ENCODE measurements at places on chromosomes 12 and 14.

DNA sequence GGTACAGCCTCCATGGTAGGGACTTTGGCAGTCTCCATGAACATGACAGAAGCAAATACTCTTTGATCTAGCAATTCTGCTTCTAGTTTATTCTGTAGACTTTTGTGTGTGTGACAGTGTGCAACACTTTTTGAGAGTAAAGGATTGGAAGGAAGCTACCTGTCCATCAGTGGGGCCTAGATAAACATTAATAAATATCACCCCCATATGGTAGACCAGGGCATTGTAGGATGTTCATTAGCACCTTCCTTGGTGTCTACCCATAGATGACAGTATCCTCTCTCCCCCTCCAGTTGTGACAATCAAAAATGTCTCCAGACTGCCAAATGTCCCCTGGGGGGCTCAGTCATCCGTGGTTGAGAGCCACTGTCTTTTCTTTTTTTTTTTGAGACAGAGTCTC lies 10.8 kb downstream of the SNRNP35 start:
- DNase-seq, result no peak

GRCh38 chr12:64701283-64701682 lies 57.9 kb downstream of the GNS start:
- DNase-seq, result no peak

GRCh38 chr14:90387206-90387760 lies 9.5 kb upstream of the CALM1 start:
- no peak for DNase-seq

- DNase-seq, result no peak
These were observed 481.4 kb downstream of the MDGA2 start for GRCh38 chr14:47194055-47194454.

DNA sequence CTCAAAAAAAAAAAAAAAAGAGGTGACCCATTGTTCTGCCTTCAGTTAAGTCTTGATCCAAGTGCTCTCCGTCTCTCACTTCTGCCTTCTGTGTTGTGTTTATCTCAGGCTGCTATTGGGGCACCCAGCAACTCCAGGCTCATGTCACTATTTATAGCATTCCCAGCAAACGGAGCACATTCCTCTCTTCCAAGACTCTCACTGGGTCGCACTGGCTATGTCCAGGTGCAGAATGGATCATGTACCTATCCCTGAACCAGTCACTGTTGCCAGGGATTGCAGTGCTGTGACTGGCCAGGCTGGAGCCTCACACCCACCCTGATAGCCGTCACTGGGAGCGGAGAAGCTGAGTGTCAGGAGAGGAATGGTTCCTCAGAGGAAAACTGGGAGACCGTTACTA lies 31.2 kb downstream of the RHOF start:
- DNase-seq, result no peak

- peak; percentile 96 for DNase-seq
These were observed 29.1 kb upstream of the ADIPOR2 start for GRCh38 chr12:1661553-1662335.

DNA sequence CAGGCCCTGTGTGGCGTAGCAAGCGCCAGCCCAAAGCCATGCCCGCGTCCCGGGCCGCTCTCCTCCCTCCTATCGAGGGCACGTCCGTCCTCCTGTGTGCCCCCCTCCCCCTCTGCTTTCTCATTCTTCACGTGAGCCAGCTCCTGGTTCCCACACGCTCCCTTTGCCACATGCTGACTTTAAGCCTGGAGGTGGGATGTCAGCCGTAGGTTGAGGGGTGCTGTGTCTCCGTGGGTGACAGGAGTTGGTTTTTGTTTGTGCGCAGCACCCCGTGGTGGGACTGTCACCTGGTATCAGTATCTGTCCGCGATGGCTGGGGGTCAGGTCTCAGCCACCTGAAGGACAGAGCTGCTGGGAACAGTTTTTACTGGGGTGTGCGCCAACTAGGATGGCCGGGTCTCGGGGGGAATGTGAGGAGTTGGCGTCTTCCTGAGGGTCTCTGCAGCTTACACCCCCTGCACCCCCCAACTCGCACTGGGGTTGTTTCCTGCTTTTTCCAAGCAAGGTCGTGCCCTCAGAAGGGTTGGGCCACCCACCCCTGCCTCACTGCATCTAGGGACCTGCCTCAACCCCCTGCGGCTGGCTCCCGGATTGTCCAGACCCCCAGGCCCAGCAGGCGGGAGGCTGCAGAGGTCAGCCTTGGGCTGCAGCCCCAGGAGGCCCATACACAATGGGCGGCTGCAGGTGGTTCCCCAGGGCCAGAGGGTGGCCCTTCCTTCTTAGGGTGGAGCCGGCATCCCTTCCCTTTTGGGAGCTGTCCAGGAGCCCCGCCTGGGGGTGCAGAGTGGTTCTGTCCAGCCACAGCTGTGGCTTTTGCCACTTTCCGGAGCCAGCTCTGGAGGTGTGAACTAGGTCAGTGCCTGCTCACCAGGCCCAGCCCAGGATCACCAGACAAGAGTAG lies 7.3 kb downstream of the ULK1 start:
- DNase-seq, result peak; percentile 80

GRCh38 chr14:64673316-64673715 lies 30.9 kb upstream of the PLEKHG3 start:
- no peak for DNase-seq

DNA sequence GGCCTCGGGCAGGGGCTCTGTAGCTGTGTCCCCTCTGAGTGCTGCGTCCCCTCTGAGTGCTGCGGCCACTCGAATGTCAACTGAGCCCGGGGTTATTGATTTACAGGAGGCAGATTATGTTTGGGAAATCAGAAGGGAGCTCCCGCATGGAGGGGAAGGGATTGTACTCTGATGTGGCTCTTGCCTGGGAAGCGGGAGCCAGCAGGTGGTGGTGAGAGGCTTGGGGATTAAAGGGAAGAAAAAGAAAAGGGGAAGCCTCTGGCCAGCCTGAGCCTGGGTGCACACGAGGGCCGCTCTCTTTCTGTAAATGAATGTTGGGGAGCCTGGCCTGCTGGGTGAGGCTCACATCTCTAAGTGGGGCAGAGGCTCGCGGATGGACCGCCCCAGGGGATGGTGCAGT lies 143.7 kb downstream of the AACS start:
- no peak for DNase-seq

DNA sequence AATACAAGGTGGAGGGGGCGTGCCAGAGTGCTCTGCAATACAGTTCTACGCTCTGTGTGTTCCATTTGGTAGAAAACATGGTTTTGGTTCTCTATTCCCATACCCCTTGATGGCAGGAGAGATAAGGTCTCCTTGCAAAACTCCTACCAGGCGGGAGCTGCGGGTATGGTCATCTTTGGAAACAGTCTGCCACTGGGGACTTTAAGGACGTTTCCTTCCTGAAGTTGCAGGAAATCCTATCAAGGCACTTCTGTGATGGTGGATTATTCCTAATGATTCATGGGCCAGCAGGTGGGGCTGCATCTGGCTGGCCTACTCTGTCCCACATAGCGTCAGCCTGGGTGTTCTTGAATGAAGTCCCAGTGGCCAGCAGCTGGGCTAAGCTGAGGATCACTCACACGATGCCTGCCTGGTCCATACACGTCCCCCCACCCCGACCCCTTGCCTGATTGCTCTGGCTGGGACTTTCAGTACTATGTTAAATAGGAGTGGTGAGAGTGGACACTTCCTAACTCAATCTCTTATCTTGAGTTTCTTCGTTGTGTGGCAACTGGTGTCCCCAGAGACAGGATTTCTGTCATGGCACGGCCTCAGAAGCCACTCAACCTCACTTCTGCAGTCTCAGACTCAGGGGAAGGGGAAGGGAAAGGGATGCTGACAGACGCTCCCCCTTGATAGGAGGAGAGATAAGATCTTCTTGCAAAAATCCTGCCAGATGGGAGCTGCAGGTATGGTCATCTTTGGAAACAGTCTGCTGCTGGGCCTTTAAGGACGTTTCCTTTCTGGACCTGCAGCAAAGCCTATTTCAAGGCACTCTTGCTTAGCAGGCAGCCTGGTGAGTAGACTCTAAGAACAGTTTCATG lies 61.0 kb upstream of the FKBP4 start:
- DNase-seq, result no peak

DNA sequence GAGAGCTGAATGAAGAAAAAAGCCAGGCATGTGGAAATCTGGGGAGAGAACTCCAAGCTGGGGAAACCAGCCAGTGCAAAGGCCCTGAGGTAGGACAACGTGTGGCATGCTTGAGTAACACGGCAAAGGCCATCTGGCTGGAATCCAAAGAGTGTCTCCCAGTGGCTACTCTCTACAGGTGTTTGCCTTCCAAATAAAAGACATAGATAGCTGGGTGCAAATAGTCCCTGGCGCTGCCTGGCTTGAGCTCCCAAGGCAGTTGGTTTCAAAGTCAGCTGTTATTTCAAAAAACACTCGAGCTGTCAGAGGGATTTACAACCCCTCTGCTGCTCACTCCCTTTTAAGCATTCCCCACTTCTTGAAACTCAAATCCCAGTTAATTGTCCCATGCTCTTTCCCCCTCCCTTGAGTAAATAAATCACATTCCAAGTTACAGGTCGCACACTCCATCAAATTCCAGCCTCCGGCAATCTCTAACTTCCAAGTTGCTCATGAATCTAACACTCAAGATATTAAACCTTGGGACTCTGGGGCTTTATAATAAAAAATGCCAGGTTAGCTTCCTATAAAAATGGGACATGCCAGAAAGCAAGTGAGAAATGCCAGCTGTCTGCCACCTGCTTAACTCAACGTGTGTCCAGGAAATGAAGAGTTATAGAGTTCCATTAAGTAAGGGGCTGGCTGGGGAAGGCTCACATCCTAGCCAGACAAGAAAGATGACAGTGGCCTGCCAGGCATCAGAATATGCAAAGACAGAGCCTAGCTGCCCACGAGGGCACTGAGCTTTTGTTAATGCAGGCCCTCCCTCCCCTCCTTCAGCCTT lies 133.6 kb upstream of the NOS1 start:
- no peak for DNase-seq

GRCh38 chr14:98935921-98936320 lies 336.1 kb downstream of the BCL11B start:
- DNase-seq, result no peak

DNA sequence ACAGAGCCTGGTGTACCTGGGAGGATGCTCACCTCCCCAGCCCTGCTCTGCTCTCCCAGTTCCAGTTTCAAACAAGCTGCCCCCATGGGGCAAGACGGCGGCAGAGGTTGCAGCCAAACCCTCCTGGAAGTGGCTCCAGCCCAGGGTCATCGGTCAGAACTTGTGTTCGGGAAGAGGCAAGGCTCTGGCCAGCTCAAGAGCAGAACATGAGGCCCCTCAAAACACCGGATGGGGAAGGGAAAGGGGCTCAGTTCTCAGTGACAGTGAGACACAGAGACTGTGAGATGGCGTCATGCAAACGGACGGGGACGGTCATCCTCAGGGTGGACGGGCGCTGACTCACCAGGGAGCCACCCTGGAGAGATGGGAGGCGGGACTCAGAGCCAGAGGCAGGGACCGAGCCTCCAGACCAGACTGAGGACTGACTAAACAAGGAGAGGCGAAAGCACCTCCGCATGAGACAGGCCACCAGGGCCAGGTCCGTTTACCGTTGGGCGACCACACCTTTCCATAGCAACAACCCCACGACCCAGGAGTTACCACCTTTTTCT lies 63.9 kb upstream of the GALNT9 start:
- no peak for DNase-seq
